Fibroblast of lung (primary cell): ENCODE measurements at places on chromosomes 1 and 21. TPM values are rescaled to one million over a fixed set of nuclear protein-coding genes. Genes with fewer than 3 reads are reported as not detected.
A peak's percentile ranks its signal among the peaks of the same experiment; 100 is the strongest.

GRCh38 chr1:210731193-210731592 lies 402.5 kb downstream of the HHAT start:
- no peak overlapping the region for H3K27ac ChIP-seq
- no peaks in the 10 kb centered on the region for H3K36me3 ChIP-seq
- H3K4me1 ChIP-seq, result no peaks in the 10 kb centered on the region
- DNase-seq, result no peak
- no peak overlapping the region for H3K4me3 ChIP-seq

DNA sequence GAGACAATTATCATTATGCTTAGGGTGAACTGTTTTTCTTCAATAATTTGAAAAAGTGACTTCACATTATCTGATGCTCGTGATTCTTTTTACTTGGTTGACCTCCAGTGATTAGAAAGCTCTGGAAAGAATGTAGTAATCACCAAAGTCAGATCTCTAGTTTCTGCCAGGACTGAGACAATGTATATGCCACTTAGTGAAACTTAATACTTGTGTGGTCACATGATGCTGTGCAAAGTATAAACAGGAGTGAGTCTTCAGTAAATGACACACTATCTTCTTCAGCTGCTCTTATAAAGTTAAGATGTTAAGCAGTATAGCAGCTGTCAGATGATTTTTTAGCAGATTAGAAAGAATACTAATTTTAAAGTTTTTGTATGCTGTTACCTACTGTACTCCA lies 17.2 kb downstream of the VCAM1 start:
- H3K36me3 ChIP-seq, result no peaks in the 10 kb centered on the region
- H3K27me3 ChIP-seq, result no peaks in the 10 kb centered on the region
- no peak overlapping the region for H3K4me3 ChIP-seq
- no peaks in the 10 kb centered on the region for H3K4me1 ChIP-seq

Gene WDR47
- total RNA-seq, result 16.9 and 19.7 TPM in 2 replicates

DNA sequence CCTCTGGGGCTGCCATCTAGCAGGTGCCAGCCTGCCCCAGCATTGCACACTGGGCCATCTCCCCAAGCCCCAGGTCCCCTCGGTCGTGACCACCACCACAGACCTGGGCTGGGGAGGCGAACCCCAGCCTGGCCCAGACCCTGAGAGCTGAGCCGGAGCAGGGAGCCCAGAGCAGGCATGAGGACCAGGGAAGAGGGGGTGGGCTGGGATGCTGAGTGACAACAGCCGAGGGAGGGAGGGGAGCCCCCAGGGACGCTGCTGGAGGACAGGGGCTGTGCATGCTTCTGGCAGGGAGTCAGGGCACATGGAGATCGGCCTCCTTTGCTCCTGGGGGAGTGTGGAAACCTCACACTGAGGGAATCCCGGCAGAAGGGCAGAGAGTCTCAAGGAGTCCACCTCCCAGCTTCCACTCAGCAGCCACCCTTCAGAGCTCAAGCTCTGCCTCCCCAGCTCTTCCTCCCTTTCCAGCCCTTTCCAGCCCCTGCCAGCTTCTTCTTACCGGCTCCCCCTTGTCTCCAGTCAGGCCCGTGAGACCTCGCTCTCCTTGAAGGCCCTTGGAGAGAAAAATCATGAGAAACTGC lies 23.7 kb upstream of the PEF1 start:
- H3K4me3 ChIP-seq, result no peak overlapping the region
- peaks cover 12% of the 10 kb centered on the region for H3K4me1 ChIP-seq
- H3K36me3 ChIP-seq, result peaks cover 21% of the 10 kb centered on the region

GRCh38 chr1:157520386-157520935 lies 31.9 kb downstream of the FCRL5 start:
- H3K4me3 ChIP-seq, result no peak overlapping the region
- H3K27ac ChIP-seq, result no peak overlapping the region
- no peaks in the 10 kb centered on the region for H3K27me3 ChIP-seq

DNA sequence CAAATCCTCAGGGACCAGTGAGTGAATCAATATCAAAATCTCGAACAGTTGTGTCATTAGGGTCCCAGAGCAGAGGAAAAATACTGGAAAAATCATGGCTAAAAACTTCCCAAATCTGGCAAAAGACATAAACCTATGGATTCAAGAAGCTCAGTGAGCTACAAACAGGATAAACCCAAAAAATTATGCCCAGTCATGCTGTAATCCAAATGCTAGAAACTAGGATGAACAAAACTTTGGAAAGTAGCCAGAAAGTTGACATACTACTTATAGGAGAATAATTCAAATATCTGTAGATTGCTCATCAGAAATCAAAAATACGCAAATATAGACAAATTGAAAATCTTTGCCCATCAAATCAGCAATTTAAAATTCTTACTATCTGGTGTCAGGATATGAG lies 34.6 kb upstream of the ATP1A1 start:
- H3K27me3 ChIP-seq, result no peaks in the 10 kb centered on the region
- no peaks in the 10 kb centered on the region for H3K36me3 ChIP-seq
- DNase-seq, result no peak
- no peaks in the 10 kb centered on the region for H3K4me1 ChIP-seq

GRCh38 chr1:176897350-176898236 lies 266.9 kb downstream of the ASTN1 start:
- H3K27me3 ChIP-seq, result no peaks in the 10 kb centered on the region
- peak overlapping the region; percentile 44 for H3K4me3 ChIP-seq
- no peaks in the 10 kb centered on the region for H3K4me1 ChIP-seq
- DNase-seq, result peak; percentile 68

GRCh38 chr1:204357551-204358490 lies 1.9 kb downstream of the PLEKHA6 start:
- DNase-seq, result no peak
- H3K36me3 ChIP-seq, result no peaks in the 10 kb centered on the region
- H3K27me3 ChIP-seq, result no peaks in the 10 kb centered on the region
- H3K4me3 ChIP-seq, result no peak overlapping the region
- H3K4me1 ChIP-seq, result peaks cover 7% of the 10 kb centered on the region

GRCh38 chr21:26136671-26137070 lies 33.9 kb downstream of the APP start:
- no peak overlapping the region for H3K4me3 ChIP-seq
- H3K36me3 ChIP-seq, result no peaks in the 10 kb centered on the region
- DNase-seq, result peak; percentile 51
- no peaks in the 10 kb centered on the region for H3K27me3 ChIP-seq
- no peak overlapping the region for H3K27ac ChIP-seq
- H3K4me1 ChIP-seq, result peaks cover 3% of the 10 kb centered on the region

GRCh38 chr1:210328746-210329503 lies at the start of gene HHAT:
Gene HHAT, plus strand, starts transcription at chr1:210328902. Its CDS starts 20,074 bp downstream, at chr1:210348976.
- H3K36me3 ChIP-seq, result no peaks in the 10 kb centered on the region
- peak within 1 kb of the TSS; percentile 59 for H3K4me3 ChIP-seq
- peaks cover 7% of the 10 kb centered on the region for H3K4me1 ChIP-seq
- H3K27me3 ChIP-seq, result no peaks in the 10 kb centered on the region
- peak; percentile 78 for DNase-seq

DNA sequence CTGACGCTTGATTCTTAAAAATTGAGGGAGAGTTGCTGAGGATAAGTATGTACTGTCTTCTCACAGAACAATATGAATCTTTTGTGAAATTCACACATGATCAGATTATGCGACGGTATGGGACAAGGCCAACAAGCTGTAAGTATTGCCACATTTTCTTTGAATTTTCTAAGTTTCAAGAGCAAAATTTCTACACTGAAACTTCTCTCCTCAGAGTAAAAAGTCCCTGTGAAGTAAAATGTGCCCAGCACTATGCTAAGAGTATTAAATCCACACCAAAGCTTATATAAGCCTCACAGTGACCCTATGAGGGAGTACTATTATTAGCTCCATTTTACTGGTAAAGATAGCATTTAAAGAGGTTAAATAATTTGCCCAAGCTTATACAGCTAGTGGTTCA lies 12.2 kb downstream of the AKIRIN1 start:
- no peak for DNase-seq
- no peak overlapping the region for H3K27ac ChIP-seq
- H3K4me1 ChIP-seq, result peaks cover 7% of the 10 kb centered on the region
- peaks cover 14% of the 10 kb centered on the region for H3K36me3 ChIP-seq
- no peaks in the 10 kb centered on the region for H3K27me3 ChIP-seq

Gene USP16
- total RNA-seq, result 32.2 and 32.6 TPM in 2 replicates
